ENCODE measurements at places on chromosomes 6 and 20. TPM values are rescaled to one million over a fixed set of nuclear protein-coding genes. Genes with fewer than 3 reads are reported as not detected.

DNA sequence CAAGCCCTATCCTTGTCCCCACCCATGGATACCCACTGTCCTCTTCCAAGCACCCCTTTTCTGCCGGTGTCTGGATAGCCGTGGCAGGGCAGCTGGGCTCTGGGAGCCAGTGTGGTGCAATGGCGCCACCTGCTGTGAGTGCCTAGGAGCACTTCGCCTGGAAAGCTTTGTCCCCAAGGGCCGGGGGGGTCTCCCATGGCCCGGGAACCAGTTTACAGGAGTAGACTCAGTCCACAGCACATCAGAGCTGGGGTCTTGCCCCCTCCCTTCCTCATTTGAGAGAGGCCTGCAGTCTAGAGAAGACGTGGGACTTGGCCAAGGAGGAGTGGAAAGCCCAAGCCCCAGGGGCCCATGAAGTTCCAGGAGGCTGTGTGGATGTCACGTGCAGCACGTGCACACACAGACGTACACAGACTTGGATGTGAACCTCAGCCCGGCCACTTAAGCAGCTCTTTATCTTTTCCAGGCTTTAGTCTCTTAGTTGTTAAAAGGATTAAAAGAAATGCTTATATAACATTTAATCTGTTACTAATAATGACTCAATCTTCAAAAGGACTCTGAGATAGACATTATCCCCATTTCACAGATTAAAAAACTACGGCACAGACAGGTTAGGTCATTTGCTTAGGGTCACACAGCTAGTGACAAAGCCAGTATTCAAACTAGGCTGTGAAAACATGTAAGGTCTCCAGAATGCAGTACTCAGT is 40.9 kb upstream of the CDH22 start:
- DNase-seq = peak; percentile 84

DNA sequence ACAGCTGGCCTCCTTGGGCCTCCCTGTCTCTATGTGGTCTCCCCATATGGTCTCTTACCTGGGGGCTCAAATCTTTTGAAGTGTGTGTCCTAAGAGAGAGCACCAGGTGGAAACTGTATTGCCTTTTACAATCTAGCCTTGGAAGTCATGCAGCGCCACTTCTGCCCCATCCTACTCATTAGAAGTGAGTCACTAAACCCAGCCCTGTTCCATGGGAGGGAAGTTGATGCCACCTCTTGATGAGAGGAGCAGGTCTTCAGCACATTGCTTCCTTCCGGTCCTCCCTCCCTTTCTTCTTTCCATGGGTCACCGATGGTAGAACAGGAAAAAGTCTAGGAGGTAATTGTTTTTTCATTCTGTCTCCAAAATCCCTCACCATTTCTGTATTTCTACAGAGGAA is 156.3 kb downstream of the FOXA2 start:
- DNase-seq = no peak

IRF4 gene
- polyA plus RNA-seq = 0.43 TPM

HLA-DQA1 gene
- 3.0 TPM for polyA plus RNA-seq

Data from muscle of arm (tissue), 14 donors.